ENCODE measurements at places on chromosomes 4 and X. TPM values are rescaled to one million over a fixed set of nuclear protein-coding genes. Genes with fewer than 3 reads are reported as not detected.
A peak's percentile ranks its signal among the peaks of the same experiment; 100 is the strongest.

DNA sequence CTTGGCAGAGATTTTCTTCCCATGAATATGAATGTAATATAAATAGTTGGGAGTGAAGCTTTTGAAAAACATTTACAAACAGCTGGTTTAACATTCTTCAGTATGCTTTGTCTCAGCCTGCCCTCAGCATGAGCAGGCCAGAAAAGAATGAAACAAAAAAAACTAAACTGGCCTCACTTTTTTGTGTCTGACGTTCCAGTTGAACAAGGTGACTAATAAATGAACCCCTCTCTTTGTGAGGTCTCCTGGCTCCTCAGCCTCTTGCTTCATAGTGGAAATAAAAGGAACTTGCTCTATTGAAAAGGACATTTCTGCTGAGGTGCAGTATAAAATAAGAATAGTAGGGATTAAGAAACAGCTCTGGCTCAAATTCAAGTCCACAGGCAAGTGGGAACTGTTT, 9.4 kb downstream of the CHST7 start:
- no peaks in the 10 kb centered on the region for H3K36me3 ChIP-seq
- H3K27me3 ChIP-seq: no peaks in the 10 kb centered on the region
- peak overlapping the region; percentile 76 for H3K27ac ChIP-seq

DNA sequence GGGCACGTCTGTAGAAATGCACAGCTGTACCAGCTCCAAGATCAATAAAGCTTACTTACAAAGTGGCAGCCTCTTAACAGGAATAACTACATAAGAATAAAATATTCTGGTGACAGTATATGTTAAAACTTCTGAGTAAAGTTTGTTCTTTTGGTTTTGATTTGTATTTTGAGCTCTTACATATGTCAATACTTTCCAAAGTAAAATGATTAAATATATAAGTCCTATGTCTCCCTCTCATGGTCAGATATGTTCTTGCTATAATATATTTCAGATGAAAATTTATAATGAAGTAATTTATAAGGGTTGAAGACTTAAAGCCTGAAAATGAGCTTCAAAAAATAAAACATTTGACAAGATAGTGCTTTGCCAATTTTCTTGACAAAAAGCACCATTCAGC, 254.4 kb downstream of the NPFFR2 start:
- no peak for DNase-seq
- no peak overlapping the region for H3K27ac ChIP-seq
- no peaks in the 10 kb centered on the region for H3K27me3 ChIP-seq

- H3K4me3 ChIP-seq: no peak overlapping the region
- no peaks in the 10 kb centered on the region for H3K36me3 ChIP-seq
- no peak for DNase-seq
- H3K27ac ChIP-seq: no peak overlapping the region
These were observed 32.4 kb upstream of the PGM2 start for GRCh38 chr4:37794056-37794455.

DNA sequence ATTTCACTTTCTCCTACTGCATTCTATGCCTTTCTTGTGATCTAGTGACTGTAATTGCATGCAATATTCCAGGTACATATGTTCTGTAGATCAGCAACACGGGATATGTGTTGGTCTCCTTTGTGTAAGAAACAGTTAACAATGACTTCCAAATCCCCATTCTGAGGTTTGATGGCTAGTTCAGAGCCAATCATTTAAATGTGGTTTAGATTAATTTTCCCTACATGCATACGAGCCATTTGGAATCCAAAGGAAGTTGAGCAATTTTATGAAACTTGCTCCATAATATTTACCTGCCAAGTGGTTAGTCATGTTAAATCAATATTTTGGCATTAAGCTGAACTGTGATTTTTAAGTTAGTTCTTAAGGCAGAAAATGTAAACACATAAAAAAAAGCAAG, 172.8 kb upstream of the DCAF12L2 start:
- no peak overlapping the region for H3K4me3 ChIP-seq
- H3K27ac ChIP-seq: no peak overlapping the region
- no peak for DNase-seq
- no peaks in the 10 kb centered on the region for H3K36me3 ChIP-seq

Gene TKTL2
- not detected for polyA plus RNA-seq

GRCh38 chrX:145405012-145405411, 157.7 kb downstream of the SPANXN1 start:
- H3K27me3 ChIP-seq: no peaks in the 10 kb centered on the region
- DNase-seq: no peak
- no peaks in the 10 kb centered on the region for H3K36me3 ChIP-seq
- no peak overlapping the region for H3K4me3 ChIP-seq
- H3K4me1 ChIP-seq: no peaks in the 10 kb centered on the region

Gene CSAG3
- polyA plus RNA-seq: not detected

Gene CXXC4
- polyA plus RNA-seq: 0.58 TPM

DNA sequence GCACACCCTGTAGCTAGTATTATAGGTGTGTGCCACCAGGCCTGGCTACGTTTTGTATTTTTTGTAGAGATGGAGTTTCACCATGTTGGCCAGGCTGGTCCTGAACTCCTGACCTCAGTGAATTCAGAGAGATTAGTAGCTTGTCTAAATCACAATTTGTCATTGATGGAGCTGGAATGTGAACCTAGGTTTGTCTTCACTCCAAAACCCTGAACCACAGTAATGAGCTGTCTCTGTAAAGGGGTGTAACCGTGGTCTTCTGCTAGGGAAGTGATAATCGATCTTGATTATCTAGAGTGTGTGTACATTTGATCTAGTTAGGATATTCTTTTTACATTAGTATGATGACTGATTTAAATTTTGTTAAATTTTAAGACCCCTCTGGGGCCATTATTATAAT, 8.3 kb downstream of the ARHGAP10 start:
- no peak for DNase-seq
- H3K4me3 ChIP-seq: no peak overlapping the region
- H3K4me1 ChIP-seq: peaks cover 50% of the 10 kb centered on the region
- H3K36me3 ChIP-seq: no peaks in the 10 kb centered on the region

Gene SOD3
- polyA plus RNA-seq: 15.0 TPM

GRCh38 chr4:159296061-159296460, 193.2 kb downstream of the RAPGEF2 start:
- no peaks in the 10 kb centered on the region for H3K27me3 ChIP-seq
- no peaks in the 10 kb centered on the region for H3K36me3 ChIP-seq
- H3K4me1 ChIP-seq: peaks cover 24% of the 10 kb centered on the region
- H3K27ac ChIP-seq: no peak overlapping the region

DNA sequence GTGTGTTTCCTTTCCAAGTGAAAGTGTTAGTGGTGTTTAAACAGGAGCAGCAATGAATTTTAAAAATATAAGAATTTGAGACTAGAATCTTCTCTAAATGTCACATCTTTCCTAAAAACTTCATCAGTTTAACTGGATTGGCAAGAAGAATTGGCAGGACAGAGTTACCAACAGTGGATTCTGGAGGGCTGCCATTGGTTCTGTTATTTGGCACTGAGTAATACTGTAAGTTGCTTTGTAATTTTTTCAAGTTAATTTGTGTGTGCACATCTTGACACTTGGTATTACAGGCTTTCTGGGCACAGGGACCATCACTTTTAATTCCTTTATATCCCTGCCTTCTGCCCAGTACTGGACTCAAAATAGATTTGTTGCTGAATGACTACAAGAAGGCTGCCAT, 4.5 kb upstream of the GPRIN3 start:
- no peaks in the 10 kb centered on the region for H3K36me3 ChIP-seq
- H3K4me3 ChIP-seq: no peak overlapping the region
- peaks cover 5% of the 10 kb centered on the region for H3K4me1 ChIP-seq
- no peaks in the 10 kb centered on the region for H3K27me3 ChIP-seq

GRCh38 chr4:60805500-60806313, 394.4 kb upstream of the ADGRL3 start:
- no peak overlapping the region for H3K4me3 ChIP-seq
- H3K4me1 ChIP-seq: no peaks in the 10 kb centered on the region
- H3K27me3 ChIP-seq: no peaks in the 10 kb centered on the region
- no peaks in the 10 kb centered on the region for H3K36me3 ChIP-seq
- no peak overlapping the region for H3K27ac ChIP-seq

DNA sequence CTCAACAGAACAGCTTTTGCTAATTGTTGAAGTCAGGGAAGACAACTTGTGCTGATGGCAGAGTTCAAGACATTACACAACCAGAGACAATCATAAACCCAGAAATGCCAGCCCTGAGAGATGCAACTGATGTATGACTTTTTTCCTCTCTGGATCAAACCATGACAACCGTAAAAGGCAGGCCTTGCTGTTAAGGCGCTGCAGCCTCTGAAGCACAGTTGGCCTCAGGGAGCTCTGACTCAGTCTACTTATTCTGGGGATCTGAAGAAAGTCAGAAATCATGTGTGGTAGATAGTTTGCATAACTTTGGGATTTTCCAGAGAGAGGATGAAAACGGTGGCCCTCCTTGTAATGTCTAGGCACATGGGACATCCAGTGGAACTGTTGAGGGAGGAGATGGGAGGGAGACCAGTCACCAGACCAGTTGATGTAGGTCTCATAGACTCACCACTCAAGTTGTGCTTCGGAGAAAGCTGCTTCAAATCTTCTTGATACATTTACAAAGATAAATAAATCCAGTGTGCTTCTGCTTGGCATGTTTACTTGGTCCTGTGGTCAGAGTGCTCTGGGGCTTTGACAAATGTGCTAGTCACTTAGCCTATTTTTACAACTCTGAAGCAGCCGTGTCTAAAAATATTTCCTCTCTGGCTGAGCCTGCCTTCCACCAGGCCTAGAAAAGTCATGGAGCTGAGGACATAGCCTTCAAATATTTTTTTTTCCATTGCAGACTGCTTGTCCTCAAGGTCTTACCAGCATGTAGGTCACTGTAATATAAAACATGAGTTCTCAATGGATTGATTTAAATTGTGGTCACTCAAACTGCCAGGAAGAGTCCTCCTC, 7.5 kb downstream of the HADH start:
- H3K27me3 ChIP-seq: no peaks in the 10 kb centered on the region
- H3K27ac ChIP-seq: peak overlapping the region; percentile 88
- DNase-seq: peak; percentile 58
- no peaks in the 10 kb centered on the region for H3K36me3 ChIP-seq

Gene XK
- polyA plus RNA-seq: 4.3 TPM

- H3K4me1 ChIP-seq: peaks cover 19% of the 10 kb centered on the region
- no peaks in the 10 kb centered on the region for H3K36me3 ChIP-seq
- no peaks in the 10 kb centered on the region for H3K27me3 ChIP-seq
These were observed 616 bp downstream of the WDR1 start for GRCh38 chr4:10115797-10116568.

DNA sequence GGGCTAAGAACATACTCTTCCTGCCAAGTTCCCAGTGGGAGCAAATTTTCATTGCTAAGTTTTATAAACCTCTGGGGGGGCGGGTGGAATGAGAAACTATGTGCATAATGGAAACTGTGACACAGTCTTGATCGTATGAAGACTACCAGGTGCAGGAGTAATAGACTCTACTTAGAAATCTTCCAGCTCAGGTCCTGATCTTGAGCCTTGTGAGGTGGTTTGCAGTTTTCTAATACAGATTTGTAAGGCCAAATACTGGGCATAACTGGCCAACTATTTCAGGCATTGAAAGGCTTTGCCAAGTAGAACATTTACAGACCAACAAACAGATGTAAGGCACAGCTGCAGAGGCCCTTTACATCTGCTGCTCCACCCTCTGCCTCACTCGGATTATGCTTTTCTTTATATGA, 89.7 kb upstream of the CBR4 start:
- H3K27ac ChIP-seq: peak overlapping the region; percentile 22
- no peak overlapping the region for H3K4me3 ChIP-seq
- no peaks in the 10 kb centered on the region for H3K27me3 ChIP-seq
- H3K36me3 ChIP-seq: peaks cover 24% of the 10 kb centered on the region
- H3K4me1 ChIP-seq: peaks cover 10% of the 10 kb centered on the region

- no peak for DNase-seq
- no peak overlapping the region for H3K4me3 ChIP-seq
- H3K36me3 ChIP-seq: no peaks in the 10 kb centered on the region
- H3K4me1 ChIP-seq: peaks cover 6% of the 10 kb centered on the region
These were observed 4.1 kb downstream of the SLC39A8 start for GRCh38 chr4:102341201-102341600.

Gene TNIP3
- polyA plus RNA-seq: 0.07 TPM

DNA sequence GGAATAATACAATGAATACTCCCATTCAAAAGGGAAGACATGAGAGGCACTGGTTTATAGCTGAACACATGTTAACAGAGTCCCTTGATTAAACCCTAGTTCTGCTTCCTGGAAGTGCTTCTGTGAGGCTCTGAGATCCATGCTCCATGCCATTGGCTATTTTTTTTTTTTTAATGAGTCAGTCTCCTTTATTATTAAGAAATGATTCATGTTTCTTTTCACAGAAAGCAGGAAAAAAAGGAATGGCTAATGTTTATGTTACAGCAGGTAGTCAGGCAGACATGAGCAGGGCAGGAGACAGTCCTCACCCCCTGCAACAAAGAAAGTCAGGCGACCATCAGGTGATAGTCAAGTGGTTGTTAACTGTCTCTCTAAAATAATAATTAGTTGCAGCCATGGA, 598.7 kb downstream of the EPHA5 start:
- no peaks in the 10 kb centered on the region for H3K27me3 ChIP-seq
- no peaks in the 10 kb centered on the region for H3K36me3 ChIP-seq
- H3K4me1 ChIP-seq: no peaks in the 10 kb centered on the region
- no peak overlapping the region for H3K4me3 ChIP-seq

- H3K4me3 ChIP-seq: no peak overlapping the region
- peak; percentile 50 for DNase-seq
- H3K27me3 ChIP-seq: no peaks in the 10 kb centered on the region
These were observed 53.4 kb downstream of the PSAPL1 start for GRCh38 chr4:7381221-7381889.

GRCh38 chrX:54807524-54808108, at the start of gene MAGED2:
Gene MAGED2 (plus strand): TSS chrX:54807745. CDS start chrX:54809332, 1,587 bp downstream.
- H3K4me1 ChIP-seq: peaks cover 18% of the 10 kb centered on the region
- H3K27ac ChIP-seq: peak within 1 kb of the TSS; percentile 92
- no peaks in the 10 kb centered on the region for H3K27me3 ChIP-seq
- DNase-seq: no peak

DNA sequence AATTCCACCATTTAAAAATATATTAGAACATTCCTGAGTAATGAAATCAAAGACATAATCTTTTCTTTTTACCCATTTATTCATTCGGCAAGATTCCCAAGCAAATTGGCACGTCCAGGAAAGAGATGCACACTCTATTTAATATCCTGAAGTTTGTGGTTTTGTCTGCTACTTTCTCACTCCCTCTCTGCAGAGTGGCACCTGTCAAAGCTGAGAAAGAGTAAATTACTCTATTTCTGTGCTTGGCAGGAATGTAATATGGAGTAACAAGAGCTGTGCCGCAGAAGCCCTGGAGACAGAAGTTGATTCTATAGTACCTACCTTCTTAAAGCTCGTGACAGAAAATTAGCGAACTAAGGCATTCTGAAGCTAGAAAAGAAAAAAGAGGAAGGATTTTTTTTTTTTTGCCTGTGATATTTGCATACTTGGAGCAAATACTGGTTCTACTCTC, 5.5 kb downstream of the GSTCD start:
- no peaks in the 10 kb centered on the region for H3K36me3 ChIP-seq
- no peaks in the 10 kb centered on the region for H3K27me3 ChIP-seq
- no peak for DNase-seq
- peak overlapping the region; percentile 40 for H3K4me3 ChIP-seq
- H3K27ac ChIP-seq: no peak overlapping the region
- peaks cover 7% of the 10 kb centered on the region for H3K4me1 ChIP-seq

- no peaks in the 10 kb centered on the region for H3K27me3 ChIP-seq
- H3K4me3 ChIP-seq: no peak overlapping the region
- H3K36me3 ChIP-seq: no peaks in the 10 kb centered on the region
- DNase-seq: no peak
- H3K4me1 ChIP-seq: no peaks in the 10 kb centered on the region
These were observed 130.1 kb downstream of the DCHS2 start for GRCh38 chr4:154361450-154361849.

Gene GYG2
- polyA plus RNA-seq: 0.38 TPM

Gene NLGN4X
- polyA plus RNA-seq: 0.30 TPM

Gene SPANXA1
- polyA plus RNA-seq: not detected

Gene HSFX2
- 0.57 TPM for polyA plus RNA-seq

- no peak overlapping the region for H3K4me3 ChIP-seq
- peak; percentile 64 for DNase-seq
- no peaks in the 10 kb centered on the region for H3K27me3 ChIP-seq
- H3K27ac ChIP-seq: peak overlapping the region; percentile 87
- H3K36me3 ChIP-seq: no peaks in the 10 kb centered on the region
- peaks cover 58% of the 10 kb centered on the region for H3K4me1 ChIP-seq
These were observed 46.4 kb downstream of the PRPS1 start for GRCh38 chrX:107674480-107675364.
